ENCODE measurements at places on chromosomes 4 and X.

DNA sequence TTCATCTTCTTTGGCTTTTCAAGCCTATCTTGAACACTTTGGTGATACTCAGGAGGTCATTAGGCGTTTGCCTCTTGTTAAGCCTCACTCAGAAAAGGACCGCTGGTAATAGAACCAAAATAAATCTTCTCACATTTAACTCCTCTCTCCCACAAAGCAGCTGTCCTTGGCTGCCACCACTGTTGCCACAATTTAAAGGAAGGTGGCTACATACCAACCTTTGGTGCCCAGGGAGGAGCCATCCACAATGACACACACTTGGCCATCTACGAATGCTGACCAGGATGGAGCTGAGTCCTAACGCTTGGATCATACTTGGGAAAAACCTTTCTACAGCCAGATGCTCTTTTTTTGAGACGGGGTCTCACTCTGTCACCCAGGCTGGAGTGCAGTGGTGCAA, 210.2 kb downstream of the HS6ST2 start:
- no peak for DNase-seq

DNA sequence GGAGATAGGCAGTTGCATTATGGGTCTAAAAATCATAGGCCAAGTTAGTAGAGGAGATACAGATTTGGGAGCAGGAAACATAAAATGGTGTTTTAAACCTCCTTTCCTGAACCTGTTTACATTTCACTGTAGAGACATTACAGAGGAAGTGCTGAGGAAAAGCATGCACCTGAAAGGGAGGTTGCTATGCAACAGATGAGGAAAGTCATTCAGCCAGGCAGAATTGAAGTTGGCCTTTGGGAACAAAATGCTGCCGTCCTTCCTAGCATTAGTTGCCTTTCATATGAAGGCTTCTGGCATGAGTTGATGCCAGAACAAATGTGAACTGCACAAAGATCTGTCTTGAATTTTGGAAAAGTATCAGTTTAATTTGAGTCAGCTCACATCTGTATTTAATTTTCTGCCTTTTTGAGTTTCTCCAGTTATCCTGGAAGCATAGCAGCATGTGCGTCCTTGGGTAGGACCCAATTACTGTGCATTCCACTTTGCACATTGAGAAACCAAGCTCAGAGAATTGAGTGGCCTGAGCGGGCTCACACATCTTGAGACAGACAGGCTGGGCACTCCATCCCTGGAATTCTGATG, 38.2 kb downstream of the MAGED1 start:
- no peak for DNase-seq

DNA sequence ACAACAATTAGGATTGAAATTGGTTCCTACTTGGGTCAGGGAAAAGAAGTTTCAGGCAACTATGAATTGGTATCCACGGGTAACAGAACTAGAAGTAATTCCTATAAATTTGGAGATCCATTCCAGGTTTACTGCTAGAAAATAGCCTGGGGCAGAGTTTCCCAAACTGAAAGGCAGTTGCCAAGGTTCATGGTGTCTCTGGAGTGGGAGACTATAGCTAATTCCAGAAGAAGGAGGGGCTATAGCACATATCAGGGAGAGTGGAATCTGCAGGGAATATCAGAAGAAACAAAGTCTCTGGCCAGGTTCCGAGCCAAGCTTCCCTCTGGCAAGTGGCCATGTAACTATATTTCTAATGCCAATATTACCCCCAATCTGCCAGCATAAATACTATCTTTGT, 166.3 kb downstream of the GALNTL6 start:
- DNase-seq: no peak

DNA sequence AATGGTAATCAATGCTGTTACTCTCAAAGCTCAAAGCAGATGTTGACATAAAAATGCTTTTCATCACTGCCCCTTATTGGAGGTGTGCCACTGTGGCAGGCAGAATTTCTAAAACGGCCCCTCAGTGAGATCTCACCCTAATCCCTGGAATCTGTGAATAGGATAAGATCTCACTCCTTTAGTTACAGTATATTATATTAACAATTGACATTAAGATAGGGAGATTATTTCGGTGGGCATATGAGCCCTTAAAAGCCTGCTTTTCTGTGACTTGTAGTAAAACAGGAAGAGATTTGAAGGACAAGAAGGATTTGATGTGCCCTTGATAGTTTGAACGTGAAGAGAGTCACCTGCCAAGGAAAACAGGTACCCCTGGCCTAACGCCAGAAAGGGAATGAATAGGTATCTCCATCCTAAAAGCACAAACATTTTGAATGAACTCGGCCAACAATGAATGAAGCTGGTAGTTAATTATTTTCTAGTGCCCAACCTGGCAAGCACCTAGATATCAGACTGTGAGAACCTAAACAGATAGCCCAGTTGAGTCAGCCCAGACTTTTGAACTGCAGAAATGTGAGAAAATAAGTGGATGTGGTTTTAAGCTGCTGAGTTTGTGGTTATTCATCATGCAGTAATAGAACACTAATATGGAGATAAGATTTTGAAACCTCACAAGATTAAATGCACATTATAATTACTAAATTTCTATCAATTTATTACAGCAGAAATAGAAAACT, 881.6 kb downstream of the PCDH18 start:
- DNase-seq: no peak

DNA sequence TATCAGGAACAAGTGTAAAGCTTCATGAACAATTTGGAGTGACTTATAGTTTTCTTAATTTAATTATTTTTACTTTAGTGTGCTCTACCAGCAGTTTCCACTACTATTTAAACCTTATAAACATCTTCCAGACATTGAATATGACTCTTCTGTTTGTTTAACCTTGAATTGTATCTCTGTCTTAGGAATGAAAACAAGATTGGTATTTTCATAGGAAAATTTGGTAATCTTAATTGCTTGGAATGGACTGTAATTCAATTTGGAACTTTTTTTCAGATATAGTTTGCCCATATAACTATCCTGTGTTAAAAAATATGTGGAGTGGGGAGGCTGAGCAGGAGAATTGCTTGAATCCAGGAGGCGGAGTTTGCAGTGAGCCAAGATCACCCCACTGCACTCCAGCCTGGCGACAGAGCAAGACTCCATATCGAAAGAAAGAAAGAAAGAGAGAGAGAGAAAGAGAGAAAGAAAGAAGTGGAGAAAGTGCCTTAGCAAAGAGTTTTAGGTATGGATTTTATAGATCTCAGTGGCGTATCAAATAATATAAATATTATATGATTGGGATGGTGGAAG, 242.4 kb downstream of the BMPR1B start:
- DNase-seq: no peak

DNA sequence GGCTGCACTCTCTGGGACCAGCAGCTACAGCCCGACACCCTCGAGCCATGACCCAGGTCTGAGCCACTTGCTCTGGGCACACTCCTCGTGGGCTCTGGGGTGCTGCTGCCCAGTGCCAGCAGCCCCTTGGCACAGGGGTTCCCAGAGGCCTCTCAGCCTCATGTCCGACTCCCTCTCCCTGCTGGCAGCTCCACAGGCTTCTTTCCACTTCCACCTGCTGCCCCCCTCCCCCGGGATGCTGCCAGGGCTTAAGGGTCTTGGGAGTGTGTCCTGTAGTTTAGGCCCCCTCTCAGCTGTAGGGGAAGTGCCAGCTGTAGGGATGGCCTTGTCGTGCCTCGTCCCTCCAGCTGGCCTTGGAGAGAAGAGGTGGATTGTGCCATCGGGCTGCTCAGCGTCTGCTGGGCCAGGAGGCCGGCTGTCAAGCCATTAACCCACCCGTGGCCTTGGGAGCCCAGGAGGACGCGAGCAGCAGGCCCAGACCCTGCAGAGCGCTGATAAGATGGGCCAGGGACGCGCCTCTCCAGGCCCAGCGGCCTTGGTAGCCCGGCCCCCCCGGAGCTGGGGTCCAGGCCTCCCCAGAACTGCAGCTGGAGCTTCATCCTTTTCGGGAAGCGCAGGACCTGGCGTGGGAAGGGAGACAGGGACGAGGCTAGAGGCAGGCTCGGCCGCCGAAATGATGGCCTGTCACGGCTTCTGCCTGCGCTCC, 1.0 kb upstream of the USP27X start:
- DNase-seq: no peak

DNA sequence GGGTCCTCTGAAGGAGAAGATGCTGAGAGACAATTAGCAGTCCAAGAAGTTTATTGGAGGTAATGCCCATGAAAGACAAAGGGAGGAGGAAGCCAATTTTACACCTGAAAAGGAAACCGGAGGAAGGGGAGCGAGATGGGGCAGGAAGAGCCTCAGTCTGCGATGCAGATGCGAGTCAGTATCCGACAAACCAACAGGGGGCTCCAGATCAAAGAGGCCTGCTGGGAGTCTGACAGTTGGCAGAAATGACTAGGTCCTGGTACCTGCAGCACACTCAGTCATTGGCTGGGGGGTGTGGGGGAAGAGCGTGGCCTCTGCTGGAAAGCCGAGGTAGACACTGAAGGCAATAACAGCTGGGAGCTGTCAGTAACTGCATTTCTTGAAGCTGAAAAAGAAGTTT, 231.1 kb upstream of the CENPE start:
- DNase-seq: no peak

DNA sequence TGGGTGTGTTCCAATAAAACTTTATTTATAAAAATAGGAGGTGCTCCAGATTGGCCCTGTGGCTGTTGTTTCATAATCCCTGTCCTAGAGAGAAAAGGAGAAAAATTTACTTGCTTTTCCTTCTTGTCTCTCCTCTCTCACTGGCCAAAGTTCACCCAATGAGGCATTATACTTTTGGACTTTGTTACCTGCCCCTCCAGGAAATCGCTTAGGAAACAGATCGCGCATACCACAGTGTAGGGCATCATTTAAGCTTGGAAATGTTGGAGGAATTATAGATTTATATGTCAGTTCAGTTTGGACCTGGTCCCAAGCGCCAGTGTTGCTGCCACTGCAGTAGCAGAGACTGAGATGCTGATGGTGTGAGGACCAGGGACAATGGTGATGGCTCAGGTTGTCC, 337.6 kb upstream of the NR3C2 start:
- DNase-seq: no peak

DNA sequence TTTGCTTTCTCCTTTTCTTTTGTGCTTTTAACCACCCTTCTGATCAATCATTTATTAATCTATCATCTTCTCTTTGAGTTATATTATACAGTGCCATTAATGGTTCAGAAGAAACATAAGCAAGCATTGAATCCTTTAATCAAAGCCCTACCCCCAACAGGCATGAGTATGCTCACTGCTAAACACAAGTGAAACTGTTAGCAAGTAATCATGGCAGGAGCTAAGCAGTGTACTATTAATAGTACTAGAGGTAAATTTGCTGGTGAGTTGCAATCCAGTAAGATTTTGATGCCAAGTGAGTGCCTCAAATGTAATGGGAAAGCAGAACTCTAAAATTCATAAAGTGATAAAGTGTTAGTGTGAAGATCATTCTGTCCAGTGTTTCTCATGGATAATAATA, 57.2 kb downstream of the FNIP2 start:
- DNase-seq: no peak

- no peak for DNase-seq
Measured at GRCh38 chr4:98625399-98625798, 33.0 kb downstream of the TSPAN5 start.

- no peak for DNase-seq
Measured at GRCh38 chrX:22345884-22346283, 73.2 kb downstream of the CBLL2 start.

GRCh38 chr4:142041788-142042187, 405.4 kb downstream of the IL15 start:
- DNase-seq: no peak

GRCh38 chr4:70589785-70590184, 2.3 kb upstream of the AMBN start:
- no peak for DNase-seq

DNA sequence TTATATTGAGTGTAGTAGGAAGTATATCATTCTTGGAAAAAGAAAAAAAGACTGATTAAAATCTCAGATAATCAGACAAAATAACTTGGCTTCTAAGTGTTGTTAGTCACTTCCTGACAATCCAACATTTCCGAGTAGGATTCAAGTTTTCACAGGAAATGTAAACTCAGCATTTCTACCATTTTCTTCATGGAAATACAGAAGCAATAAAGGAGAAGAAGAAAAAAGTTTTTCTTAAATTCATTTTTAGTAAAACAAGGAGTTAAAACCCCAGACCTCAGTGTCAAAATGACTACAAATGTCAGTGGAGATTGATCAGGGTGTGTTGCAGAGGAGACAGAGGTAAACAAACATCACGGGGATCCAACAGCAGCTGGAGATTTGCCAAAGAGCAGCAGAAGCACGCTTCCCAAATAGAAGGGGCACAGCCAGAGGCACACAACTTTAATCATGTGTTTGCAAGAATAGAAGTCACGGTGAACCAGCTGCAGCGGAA, 129.3 kb upstream of the FAM9B start:
- DNase-seq: no peak

GRCh38 chr4:106588891-106589290, 220.3 kb upstream of the GIMD1 start:
- no peak for DNase-seq
